ENCODE measurements at places on chromosomes 5 and 9.

GRCh38 chr5:149951138-149951749 lies 6.7 kb upstream of the PDE6A start:
- DNase-seq = no peak

DNA sequence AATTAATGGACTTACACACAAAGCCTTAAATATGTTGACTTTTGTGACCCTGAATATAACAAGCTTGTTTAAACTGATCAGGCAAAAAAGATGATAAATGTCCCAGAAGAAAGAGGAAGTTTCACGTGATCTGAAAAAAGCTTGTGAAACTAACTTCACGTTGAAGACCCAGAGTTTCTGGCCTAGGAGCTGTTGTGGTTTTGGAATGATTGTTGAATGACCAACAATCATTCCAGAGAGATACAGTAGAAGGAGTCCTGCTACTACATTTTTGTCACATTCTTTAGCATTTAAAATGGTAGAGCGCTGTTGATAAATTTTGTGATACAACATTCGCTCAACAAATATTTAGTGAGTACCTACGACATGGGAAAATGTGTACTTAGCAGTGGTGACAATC lies 143.1 kb upstream of the FBN2 start:
- peak; percentile 49 for DNase-seq

GRCh38 chr9:33304362-33304761 lies 14.0 kb downstream of the NFX1 start:
- DNase-seq = no peak

DNA sequence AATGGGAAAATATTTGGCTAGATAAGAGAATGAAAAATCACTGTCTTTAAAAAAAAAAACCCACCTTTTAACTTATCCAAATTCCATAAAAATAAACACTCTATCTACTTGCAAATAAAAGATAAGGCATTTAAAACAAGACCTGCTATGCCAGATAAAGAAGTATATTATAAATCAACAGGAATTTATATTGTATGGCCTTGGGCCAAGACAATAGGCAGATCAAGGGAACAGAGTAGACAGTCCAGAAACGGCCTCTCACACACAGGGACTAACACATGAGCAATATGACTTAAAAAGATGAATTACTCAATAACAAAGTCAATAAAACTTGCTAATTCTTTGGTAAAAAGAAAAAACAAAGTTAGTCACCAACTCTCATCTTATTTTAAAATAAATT lies 34.7 kb upstream of the ICE1 start:
- no peak for DNase-seq
